ENCODE measurements at places on chromosomes 6 and 20.

DNA sequence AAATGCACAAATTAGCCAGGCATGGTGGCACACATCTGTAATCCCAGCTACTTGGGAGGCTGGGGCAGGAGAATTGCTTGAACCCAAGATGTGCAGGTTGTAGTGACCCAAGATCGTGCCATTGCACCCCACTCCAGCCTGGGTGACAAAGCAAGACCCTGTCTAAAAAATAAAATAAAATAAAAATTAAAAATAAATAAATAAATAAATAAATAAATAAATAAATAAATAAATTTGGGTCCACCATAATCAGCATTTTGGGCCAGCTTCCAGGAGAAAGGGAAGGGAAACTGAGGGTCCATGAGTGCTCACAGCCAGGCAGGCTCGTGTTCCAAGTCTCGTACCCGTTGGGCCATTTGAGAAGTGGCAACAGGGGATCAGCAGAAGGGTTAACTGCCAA lies 131.6 kb upstream of the AGPAT4 start:
- no peak for DNase-seq

- DNase-seq = no peak
These were observed 130.4 kb downstream of the PTPRK start for GRCh38 chr6:128389820-128390534.

DNA sequence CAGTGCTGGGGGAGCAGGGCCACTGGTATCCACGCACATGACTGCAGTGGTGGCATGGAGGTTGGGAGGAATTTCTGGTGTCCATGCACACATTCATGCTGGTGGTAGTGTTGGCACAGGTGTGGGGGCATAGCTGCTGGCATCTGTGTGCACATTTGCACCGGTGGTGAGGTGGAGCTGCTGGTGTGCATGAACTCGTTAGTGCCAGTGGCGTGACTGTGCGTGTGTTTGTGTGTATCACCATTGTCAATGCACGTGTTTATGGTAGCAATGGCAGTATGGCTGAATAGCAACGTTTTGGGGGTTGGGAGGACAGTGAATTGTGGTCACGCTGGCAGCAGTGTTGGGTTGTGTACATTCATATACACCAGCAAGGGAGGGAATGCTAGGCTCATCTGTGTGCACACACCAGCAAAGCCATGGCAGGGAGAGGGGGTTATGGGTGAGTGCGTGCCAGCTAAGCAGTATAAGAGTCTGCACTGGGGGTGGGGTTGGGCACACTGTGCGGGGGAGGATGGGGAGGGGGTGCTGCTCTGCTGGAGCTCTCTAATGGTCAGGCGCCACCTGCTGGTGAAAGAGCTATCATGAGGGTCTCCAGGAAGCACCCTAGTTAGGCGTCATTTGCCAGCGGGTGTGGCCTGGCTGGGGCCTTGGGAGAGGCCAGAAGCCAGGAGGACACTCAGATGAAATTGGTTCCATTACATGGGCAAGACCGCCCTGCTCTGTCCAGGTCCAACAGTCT lies 626.1 kb upstream of the ID4 start:
- no peak for DNase-seq

DNA sequence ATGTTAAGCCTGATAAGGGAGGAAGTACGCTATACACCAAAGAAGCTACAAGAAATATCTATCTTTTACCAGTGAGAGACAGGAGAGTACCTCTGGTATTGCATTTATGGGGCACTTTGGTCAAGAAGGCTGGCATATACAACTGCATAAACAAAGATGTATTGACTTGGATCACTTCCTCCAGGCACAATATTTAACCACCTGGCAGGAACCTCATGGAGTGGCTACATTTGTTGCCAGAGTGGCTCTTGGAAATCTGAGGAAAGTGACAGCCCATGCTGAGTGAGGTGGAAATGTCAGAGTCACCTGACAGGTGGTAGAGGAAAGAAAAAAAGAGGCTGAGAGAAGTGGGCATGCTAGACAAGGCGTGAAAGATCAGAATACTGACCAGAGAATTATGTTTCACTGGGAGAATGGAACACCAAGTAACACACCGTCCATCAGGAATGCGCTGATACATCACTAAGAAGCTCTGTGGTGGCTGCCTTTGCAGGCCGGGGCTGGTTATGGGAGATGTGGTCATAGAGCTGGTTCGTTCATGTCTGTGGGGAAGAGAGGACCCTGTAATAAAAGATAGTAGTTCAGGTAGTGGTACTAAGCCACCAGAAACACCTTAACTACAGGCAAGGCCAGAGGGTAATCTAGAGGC lies 61.4 kb upstream of the UFL1 start:
- no peak for DNase-seq

- DNase-seq = no peak
These were observed 168.9 kb upstream of the CENPW start for GRCh38 chr6:126170978-126171382.
